ENCODE measurements at places on chromosomes 5 and 9.

GRCh38 chr5:140041492-140042392 lies 1.4 kb downstream of the NRG2 start:
- no peaks in the 10 kb centered on the region for H3K36me3 ChIP-seq
- peaks cover 83% of the 10 kb centered on the region for H3K27me3 ChIP-seq
- no peak overlapping the region for H3K27ac ChIP-seq
- peaks cover 13% of the 10 kb centered on the region for H3K4me1 ChIP-seq
- H3K4me3 ChIP-seq: peak overlapping the region; percentile 52
- DNase-seq: peak; percentile 26

- peak; percentile 71 for DNase-seq
- no peak overlapping the region for H3K27ac ChIP-seq
- no peaks in the 10 kb centered on the region for H3K27me3 ChIP-seq
- peaks cover 5% of the 10 kb centered on the region for H3K4me1 ChIP-seq
- H3K4me3 ChIP-seq: no peak overlapping the region
- H3K36me3 ChIP-seq: no peaks in the 10 kb centered on the region
Observed at GRCh38 chr5:91499943-91500531, 116.9 kb upstream of the ARRDC3 start.

DNA sequence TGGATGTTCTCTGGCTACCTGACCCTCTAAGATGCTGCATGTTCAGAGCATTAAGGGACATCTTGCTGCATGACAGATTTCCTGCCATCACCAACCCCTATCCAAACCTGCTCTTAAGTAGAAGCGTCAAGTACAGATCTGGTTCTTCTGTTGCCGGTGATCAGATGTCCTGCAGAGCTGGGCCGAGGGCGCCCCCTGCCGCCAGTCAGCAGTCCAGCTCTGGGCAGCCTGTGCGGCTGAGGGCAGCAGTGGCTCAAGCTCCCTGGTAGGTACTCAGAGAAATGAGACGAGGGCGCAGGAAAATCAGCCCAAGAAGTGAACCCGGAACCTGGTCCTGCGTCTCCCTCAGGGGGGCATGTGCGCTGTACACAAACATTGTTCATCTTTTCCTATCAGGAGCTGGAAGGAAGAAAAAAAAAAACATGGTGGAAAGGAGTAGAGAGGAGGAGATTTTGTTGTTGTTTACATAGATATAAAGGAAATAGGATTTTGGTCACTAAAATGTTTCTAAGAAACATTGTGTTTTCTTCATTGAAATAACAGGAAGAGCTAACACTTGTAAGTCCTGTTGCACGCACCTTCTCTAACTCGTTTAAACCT lies 95.8 kb downstream of the CFAP90 start:
- DNase-seq: peak; percentile 45
- H3K27me3 ChIP-seq: peaks cover 20% of the 10 kb centered on the region
- no peak overlapping the region for H3K27ac ChIP-seq
- H3K4me1 ChIP-seq: no peaks in the 10 kb centered on the region
- H3K4me3 ChIP-seq: no peak overlapping the region

DNA sequence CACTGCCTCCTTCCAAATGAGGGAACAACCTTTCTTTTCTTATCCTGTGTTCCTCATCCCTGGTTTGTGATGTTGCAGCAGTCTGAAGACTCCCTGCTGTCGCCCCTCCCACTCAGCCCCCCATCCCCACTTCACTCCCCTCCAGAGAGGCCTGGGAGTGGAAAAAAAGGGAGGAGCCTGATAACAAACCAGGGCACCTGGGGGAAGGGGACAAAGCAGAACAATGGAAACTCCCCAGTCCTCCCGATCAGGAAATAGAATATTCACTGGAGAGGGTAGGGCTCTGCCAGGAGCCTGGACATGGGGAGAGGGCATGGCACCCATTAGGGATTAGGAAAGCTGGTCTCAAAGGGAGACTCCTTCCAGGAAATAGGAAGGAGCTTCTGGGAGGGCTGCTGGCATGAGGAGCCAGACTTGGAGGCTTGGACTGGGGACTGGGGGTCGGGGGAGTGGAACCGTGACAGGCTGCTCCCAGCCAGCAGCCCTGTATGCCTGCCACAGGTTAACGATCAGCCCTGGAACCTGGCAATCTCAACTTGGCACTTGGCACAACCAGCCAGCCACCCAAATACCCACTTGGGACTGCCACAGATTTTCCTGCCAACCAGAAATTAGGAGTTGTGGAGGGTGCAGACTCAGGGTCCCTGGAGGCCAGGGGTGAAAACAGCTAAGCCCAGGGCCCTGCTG lies 20.0 kb downstream of the PCDH1 start:
- H3K4me3 ChIP-seq: no peak overlapping the region
- H3K27me3 ChIP-seq: peaks cover 4% of the 10 kb centered on the region
- DNase-seq: no peak
- H3K4me1 ChIP-seq: no peaks in the 10 kb centered on the region

DNA sequence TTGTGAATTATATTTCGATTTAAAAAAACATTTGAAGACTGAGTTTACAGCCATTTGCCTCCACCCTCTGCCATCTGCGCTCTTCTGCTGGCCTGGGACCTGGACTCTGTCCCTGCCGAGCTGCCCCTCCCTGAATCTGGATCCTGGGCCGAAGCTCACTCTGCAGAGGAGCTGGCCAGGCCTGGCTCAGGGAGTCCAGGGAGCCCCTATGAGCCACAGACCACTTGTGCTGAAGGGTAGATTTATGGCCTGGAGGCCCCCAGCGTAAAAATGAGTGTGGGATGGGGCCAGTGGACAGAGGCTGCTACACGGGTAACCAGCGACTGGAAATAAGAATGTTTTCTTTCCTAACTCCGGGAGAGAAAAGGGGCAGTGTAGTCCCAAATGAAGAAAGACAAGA lies 129.8 kb downstream of the FGF18 start:
- H3K4me3 ChIP-seq: no peak overlapping the region
- no peaks in the 10 kb centered on the region for H3K4me1 ChIP-seq
- no peaks in the 10 kb centered on the region for H3K36me3 ChIP-seq
- no peaks in the 10 kb centered on the region for H3K27me3 ChIP-seq
- DNase-seq: no peak

- no peaks in the 10 kb centered on the region for H3K4me1 ChIP-seq
- no peaks in the 10 kb centered on the region for H3K27me3 ChIP-seq
- no peak overlapping the region for H3K27ac ChIP-seq
- H3K36me3 ChIP-seq: no peaks in the 10 kb centered on the region
- no peak overlapping the region for H3K4me3 ChIP-seq
- no peak for DNase-seq
Observed at GRCh38 chr9:90176901-90177300, 465.7 kb downstream of the DIRAS2 start.

Measured in A673 (cell line).